ENCODE measurements at places on chromosomes 7 and 10.

GRCh38 chr7:20329389-20330238 lies 1.1 kb upstream of the ITGB8 start:
- DNase-seq = no peak

DNA sequence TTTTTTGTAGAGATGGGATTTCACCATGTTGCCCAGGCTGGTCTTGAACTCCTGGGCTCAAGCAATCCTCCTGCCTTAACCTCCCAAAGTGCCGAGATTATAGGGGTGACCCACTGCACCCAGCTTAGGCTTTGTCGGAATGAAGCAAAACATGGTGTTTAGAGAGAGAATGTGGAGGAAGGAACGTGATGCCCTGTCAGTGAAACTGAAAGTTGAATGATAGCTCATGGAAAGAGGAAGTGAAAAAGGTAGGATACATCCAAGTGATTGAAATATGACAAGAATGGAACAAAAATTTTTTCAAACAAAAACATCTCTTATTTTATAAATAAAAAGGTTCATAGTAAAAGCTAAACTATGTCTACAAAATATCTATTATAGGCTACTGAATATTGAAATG lies 5.9 kb downstream of the AKAP9 start:
- no peak for DNase-seq

DNA sequence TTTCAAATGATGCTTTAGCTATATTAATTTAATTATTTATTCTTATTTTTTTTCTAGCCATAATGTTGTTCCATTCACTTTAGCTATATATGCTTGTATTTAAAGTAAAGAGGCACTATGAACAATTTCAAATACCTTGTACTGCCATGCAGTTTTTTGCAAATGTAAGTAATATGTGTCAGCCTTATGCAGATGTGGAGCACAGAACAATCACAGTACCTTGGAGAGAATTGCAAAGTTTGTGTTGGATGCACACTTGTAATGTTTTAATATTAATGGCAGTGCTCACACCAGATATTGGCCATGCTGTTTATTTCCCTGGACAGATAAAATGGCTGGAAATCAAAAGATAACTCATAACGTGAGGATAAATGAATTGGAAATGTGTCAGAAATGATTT lies 663.5 kb upstream of the SEMA3D start:
- DNase-seq = no peak

DNA sequence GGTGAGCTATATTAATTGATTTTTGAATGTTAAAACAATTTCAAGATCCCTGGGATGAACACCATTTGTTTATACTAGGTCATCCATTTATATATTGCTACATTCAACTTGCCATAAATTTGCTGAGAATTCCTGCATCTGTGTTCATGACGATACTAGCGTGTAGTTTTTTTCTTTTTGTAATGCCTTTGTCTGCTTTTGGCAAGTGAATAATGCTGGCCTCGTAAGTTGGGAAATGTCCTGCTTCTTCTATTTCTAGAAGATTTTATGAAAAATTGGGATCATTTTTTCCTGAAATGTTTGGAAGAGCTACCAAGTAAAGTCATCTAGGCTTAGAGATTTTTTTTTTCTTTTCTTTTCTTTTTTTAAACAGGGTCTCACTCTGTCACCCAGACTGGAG lies 12.9 kb upstream of the MEST start:
- DNase-seq = no peak

DNA sequence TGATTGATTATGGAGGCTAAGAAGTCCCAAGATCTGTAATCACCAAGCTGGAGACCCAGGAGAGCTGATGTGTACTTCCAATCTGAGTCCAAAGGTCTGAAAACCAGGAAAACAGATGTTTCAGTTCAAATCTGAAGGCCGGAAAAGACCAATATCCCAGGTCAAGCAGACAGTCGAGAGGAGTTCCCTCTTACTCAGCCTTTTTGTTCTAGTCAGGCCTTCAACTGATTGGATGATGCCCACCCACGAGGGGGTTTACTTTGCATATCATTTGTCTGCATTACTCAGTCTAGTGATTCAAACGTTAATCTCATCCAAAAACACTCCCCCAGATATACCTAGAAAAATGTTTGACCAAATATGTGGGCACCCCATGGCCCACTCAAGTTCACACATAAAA lies 7.4 kb upstream of the ARID5B start:
- DNase-seq = peak; percentile 44

GRCh38 chr7:87918740-87919139 lies 15.3 kb upstream of the ADAM22 start:
- DNase-seq = no peak

DNA sequence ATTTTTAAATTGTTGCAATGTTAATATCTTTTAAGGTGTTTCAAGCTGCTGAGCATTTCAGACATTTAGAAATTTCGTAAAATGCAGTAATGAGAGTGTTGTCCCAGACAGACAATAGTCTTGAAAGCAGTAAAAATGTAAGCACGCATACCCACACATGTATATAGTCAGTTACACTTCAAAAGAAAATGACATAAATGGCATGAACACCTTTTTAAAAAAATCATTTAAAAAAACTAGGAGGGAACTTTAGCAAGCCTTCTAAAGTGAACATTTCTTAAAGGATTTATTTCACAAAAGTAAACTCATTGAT lies 51.0 kb downstream of the CPED1 start:
- DNase-seq = no peak

Data from stimulated activated naive CD4-positive, alpha-beta T cell treated with Interleukin-2 at 50 U/mL for 16 hours (primary cell).